ENCODE measurements at places on chromosomes 5 and 9.

- no peak for DNase-seq
Observed at GRCh38 chr5:40399349-40399748, 280.4 kb upstream of the PTGER4 start.

DNA sequence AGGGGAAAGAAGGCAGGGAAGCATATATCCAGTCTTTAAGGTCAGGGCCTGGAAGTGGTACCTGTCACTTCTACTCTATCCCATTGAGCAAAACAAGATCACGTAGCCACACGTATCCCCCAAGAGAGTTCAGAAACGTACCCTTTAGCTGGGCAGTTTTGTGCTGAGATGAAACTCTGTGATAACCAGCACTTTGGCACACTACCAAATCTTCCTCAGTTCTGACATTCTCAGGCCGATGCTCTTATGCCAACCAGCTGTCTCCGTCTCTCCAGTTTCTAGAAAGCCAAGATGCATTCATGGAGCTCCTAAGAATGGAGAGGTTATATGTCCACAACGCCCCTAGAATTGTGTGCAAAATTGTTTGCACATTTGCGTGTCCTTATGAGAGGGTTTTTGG is 176.6 kb upstream of the MSX2 start:
- DNase-seq = no peak

DNA sequence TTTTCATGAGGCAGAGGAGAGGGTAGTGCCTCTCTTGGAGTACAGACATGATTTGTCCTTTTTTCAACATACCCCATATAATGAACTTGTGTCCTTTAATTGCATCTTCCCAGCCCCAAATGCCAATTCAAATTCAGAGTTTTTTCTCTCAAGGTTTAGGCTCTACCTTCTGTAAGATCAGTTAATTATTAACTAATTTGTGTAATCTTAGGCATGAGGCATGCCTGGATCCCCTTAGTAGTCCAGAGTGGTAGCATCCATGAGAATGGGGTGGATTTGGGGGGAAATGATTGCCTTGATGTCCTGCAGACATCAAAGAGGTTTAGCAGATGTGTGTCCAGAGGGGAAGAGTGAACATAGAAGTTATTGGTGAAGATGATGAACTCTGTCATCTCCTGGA is 533.3 kb downstream of the LRRC70 start:
- no peak for DNase-seq

GRCh38 chr5:36441280-36441679 is 139.6 kb upstream of the RANBP3L start:
- DNase-seq = no peak

- no peak for DNase-seq
Observed at GRCh38 chr5:1936413-1936812, 53.7 kb upstream of the IRX4 start.

DNA sequence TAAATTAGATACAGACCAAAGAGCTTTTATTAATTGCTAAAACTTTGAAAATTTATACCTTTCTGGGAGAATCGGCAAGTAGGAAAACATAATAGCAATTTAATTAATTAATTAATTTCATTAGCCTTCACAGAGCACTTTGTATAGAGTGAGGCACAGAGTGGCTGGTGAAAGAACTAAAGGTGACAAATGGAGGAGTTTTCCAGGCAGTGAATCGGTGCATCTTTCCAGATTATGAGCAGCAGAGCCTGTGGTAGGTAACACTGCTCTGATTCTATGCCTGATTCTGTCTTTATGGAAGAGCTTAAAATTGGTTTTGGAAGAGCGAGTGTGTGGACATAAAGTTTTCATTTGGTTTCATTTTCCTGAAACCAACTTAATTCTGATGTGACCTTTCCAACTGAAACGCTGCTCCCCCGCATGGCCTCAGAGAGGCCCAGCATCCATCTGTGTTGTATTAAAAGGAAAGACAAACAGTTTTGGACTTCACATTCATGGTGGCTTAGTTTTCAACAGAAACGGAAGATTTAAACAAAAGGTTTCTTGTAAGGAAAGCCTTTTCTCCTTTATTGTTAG is 188.9 kb upstream of the RPS23 start:
- DNase-seq = no peak

- DNase-seq = no peak
Observed at GRCh38 chr9:76109953-76110352, 219.5 kb downstream of the PCSK5 start.

GRCh38 chr9:13352451-13352979 is 73.0 kb upstream of the MPDZ start:
- DNase-seq = no peak

DNA sequence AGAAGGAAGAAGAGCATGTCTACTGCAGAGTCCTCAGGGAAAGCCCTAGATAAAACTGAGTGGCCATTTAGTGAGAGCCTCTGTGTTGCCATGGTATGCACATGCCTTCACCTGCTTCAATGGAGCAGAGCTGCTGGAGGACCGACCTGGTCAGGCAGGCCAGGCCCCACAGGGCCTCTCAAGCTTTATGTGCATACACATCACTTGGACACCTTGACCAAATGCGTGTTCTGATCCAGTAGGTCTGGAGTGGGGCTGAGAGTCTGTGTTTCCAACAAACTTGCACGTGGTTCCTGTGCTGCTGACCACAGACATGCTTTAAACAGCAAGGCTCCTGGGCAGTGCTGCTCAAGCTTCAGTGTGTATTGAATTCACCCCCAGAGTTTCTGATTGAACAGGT is 51.4 kb upstream of the SLC2A8 start:
- DNase-seq = no peak

- no peak for DNase-seq
Observed at GRCh38 chr5:6814816-6815215, 101.6 kb downstream of the TENT4A start.

Measured in cerebellum (tissue), 4 donors.